ENCODE measurements at places on chromosomes 11 and 22. TPM values are rescaled to one million over a fixed set of nuclear protein-coding genes. Genes with fewer than 3 reads are reported as not detected.

The ALG12 gene
- polyA plus RNA-seq: 12.0 TPM

The P2RY2 gene
- polyA plus RNA-seq: not detected

The YPEL1 gene
- 29.8 TPM for polyA plus RNA-seq

The OTOG gene
- not detected for polyA plus RNA-seq

The CHRDL2 gene
- not detected for polyA plus RNA-seq

The FREY1 gene
- not detected for polyA plus RNA-seq

The SLC5A4 gene
- polyA plus RNA-seq: not detected

The MMP10 gene
- polyA plus RNA-seq: not detected

DNA sequence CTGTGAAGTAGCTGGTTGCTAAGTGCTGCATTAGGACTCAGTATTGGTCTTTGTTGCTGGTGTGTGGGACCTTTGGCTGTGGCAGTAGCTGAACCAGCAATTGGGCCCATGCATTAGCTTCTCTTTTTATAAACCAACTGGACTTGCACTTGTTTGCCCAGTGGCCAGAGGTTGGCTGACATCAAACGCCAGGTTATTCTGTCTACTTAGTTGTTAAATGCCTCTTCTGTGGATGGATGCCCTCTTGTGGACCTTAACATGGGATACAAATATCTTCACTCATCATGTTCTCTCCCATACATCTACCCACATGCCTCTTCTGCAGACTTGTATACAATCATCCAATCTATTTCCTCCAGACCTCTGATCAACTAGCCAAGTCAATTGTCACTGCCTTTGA, 26.4 kb upstream of the ARHGAP20 start:
- no peak overlapping the region for H3K4me3 ChIP-seq
- no peaks in the 10 kb centered on the region for H3K4me1 ChIP-seq
- no peak for DNase-seq
- peaks cover 11% of the 10 kb centered on the region for H3K27me3 ChIP-seq
- H3K27ac ChIP-seq: no peak overlapping the region

GRCh38 chr11:117005758-117006157, 92.5 kb downstream of the SIK3 start:
- no peak for DNase-seq
- no peaks in the 10 kb centered on the region for H3K27me3 ChIP-seq
- peak overlapping the region; percentile 68 for H3K27ac ChIP-seq
- H3K36me3 ChIP-seq: peaks cover 4% of the 10 kb centered on the region

- H3K4me1 ChIP-seq: no peaks in the 10 kb centered on the region
- no peaks in the 10 kb centered on the region for H3K27me3 ChIP-seq
- no peak for DNase-seq
- no peak overlapping the region for H3K27ac ChIP-seq
- H3K36me3 ChIP-seq: no peaks in the 10 kb centered on the region
Observed at GRCh38 chr11:100830274-100830673, 143.2 kb downstream of the ARHGAP42 start.

- H3K27ac ChIP-seq: no peak overlapping the region
- H3K4me3 ChIP-seq: no peak overlapping the region
- H3K27me3 ChIP-seq: peaks cover 23% of the 10 kb centered on the region
- H3K36me3 ChIP-seq: no peaks in the 10 kb centered on the region
- no peaks in the 10 kb centered on the region for H3K4me1 ChIP-seq
Observed at GRCh38 chr11:124405581-124405980, 6.8 kb upstream of the OR8B3 start.

- H3K4me1 ChIP-seq: no peaks in the 10 kb centered on the region
- H3K36me3 ChIP-seq: no peaks in the 10 kb centered on the region
- no peak for DNase-seq
Observed at GRCh38 chr11:84300092-84300491, 1013.9 kb upstream of the CCDC90B start.

DNA sequence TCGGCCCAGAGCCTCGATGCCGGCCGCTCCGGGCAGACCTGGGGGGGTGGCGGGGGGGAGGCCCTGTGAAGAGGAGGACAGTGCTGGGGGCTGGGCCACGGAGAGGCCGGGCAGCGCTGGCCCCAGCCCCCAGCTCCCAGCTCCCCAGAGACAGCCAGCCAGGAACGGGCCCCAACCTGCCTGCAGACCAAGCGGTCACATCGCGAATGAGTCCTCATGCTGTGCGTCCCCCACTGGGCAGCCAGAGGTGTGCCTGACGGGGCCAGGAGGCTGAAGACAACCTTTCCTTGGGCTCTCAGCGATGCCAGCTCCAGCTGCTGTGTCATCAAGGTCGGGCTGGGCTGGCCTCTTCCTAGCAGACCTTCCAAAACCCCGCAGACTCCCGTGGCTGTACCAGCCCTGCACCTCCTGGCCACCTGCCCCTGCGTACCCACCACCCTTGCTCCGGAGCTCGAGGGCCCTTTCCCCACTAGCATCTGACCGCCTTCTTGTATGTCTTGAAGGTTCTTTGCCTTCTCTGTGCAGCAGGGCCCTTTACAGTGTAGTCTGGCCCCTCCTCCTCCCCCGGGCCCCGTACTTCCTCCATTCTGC, 88.4 kb downstream of the CDKN1C start:
- H3K36me3 ChIP-seq: peaks cover 27% of the 10 kb centered on the region
- H3K4me3 ChIP-seq: no peak overlapping the region
- peaks cover 2% of the 10 kb centered on the region for H3K4me1 ChIP-seq
- H3K27ac ChIP-seq: no peak overlapping the region

- H3K27ac ChIP-seq: no peak overlapping the region
- H3K27me3 ChIP-seq: peaks cover 8% of the 10 kb centered on the region
- no peaks in the 10 kb centered on the region for H3K36me3 ChIP-seq
- peak; percentile 76 for DNase-seq
Observed at GRCh38 chr11:66328302-66329144, 7.7 kb downstream of the RIN1 start.

DNA sequence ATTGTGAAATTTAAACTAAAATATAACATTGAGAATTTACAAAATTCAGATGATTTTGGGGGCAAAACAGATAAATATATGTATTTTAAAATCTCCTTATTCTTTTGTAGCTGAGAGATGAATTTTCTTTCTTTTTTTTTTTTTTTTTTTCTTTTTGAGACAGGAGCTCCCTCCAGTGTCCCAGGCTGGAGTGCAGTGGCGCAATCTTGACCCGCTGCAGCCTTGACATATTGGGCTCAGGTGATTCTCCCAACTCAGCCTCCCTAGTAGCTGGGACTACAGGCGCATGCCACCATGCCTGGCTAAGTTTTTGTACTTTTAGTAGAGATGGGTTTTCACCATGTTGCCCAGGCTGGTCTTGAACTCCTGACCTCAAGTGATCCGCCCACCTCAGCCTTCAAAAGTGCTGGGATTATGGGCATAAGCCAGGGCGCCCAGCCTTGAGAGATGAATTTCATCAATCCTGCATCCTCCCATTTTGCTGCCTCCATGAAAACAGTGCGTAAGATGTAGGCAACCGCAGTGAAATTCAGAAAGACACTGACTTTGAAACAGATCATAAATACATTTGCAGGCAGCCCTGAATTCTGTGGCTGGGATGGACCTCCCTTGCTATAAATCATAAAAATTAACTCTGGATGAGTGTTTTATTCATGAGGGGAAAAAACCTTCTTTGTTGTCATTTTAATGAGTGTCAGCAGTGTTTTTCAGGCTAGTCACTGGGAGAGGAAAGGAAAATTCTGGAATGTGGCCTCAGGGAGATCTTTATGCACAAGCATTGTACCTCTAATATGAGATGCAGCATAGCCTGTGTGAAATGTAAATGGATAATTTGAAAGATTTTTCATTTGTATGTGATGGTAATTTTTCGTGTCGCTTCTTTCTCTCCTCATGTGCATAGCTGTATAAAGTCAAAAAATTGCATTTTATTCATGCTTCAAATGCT, 14.4 kb downstream of the ELMOD1 start:
- peaks cover 34% of the 10 kb centered on the region for H3K27me3 ChIP-seq
- H3K4me1 ChIP-seq: no peaks in the 10 kb centered on the region
- H3K27ac ChIP-seq: no peak overlapping the region
- no peaks in the 10 kb centered on the region for H3K36me3 ChIP-seq
- DNase-seq: no peak

GRCh38 chr11:97223647-97224046, 833.8 kb downstream of the JRKL start:
- no peak overlapping the region for H3K27ac ChIP-seq
- H3K27me3 ChIP-seq: no peaks in the 10 kb centered on the region
- H3K36me3 ChIP-seq: no peaks in the 10 kb centered on the region
- DNase-seq: no peak

- no peak overlapping the region for H3K4me3 ChIP-seq
- peak; percentile 0 for DNase-seq
- no peaks in the 10 kb centered on the region for H3K4me1 ChIP-seq
- no peak overlapping the region for H3K27ac ChIP-seq
Observed at GRCh38 chr11:93921695-93922468, 71.5 kb upstream of the VSTM5 start.

GRCh38 chr11:6417907-6418556, 862 bp downstream of the APBB1 start:
- no peak for DNase-seq
- H3K27ac ChIP-seq: no peak overlapping the region
- no peaks in the 10 kb centered on the region for H3K36me3 ChIP-seq

GRCh38 chr11:131033151-131033651, 116.9 kb upstream of the SNX19 start:
- no peaks in the 10 kb centered on the region for H3K36me3 ChIP-seq
- H3K4me3 ChIP-seq: no peak overlapping the region
- H3K4me1 ChIP-seq: no peaks in the 10 kb centered on the region
- DNase-seq: no peak
- H3K27me3 ChIP-seq: peaks cover 7% of the 10 kb centered on the region
- no peak overlapping the region for H3K27ac ChIP-seq

DNA sequence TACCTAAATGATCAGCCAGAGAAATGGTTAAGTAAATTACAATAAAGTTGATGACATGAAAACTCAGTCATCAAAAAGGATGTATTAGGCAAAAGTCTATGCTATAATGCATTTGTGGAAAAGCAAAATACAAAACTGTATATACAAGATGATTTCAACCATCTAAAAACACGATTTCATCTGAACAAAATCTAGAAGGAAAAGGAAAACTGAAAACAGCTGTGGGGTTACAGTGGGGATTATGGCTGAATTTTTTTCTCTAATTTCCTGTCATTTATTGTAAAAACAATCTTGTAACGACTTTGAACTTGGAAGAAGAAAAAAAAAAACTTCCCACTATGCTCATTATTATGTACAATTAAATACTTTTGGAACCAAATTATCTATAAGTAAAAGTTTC, 30.3 kb downstream of the CHEK2 start:
- DNase-seq: no peak
- no peak overlapping the region for H3K4me3 ChIP-seq
- H3K36me3 ChIP-seq: peaks cover 10% of the 10 kb centered on the region
- no peak overlapping the region for H3K27ac ChIP-seq

DNA sequence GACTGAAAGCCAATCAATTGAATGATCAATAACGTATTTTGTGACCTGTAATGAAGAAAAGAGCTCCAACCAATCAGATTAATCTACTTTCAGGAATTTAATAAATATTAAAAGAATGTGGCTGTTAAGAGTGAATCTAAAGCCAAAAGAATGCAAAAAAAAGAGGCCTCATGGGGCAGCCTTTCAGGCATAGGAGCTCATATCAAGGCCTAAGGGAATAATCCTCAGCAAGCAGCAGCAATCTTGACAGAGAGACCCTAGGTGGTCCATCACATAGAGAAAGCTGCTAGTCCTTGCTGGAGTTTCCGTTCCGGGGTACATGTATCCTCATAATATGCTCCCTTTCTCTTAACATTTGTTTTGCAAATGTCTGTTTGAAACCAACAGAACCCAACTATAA, 313.1 kb upstream of the PITPNB start:
- H3K27ac ChIP-seq: no peak overlapping the region
- H3K27me3 ChIP-seq: peaks cover 4% of the 10 kb centered on the region
- no peak overlapping the region for H3K4me3 ChIP-seq

DNA sequence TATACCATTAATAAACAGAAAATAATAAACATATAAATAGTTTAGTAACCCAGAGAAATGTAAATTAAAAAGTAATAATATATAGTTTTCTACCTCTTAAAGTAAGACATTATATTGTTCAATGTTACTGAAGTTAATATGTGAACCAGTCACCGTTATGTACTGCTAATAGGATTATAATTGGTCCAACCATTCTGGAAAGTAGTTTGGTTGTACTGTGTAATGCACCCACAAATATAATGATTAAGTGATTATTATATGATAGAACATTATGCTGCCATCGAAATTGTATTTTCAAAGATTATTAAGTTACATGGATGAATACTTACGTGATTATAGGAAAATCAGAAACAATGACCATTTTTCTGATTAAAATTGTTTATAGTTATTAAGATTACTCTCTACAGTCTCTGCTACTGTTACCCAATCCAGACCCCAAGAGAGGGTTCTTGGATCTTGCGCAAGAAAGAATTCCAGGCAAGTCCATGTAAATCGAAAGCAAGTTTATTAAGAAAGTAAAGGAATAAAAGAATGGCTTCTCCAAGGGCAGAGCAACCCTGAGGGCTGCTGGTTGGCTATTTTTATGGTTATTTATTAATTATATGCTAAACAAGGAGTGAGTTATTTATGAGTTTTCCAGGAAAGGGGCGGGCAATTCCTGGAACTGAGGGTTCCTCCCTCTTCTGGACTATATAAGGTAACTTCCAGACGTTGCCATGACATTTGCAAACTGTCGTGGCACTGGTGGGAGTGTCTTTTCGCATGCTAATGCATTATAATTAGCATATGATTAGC, 50.1 kb downstream of the ACER3 start:
- no peak for DNase-seq
- no peaks in the 10 kb centered on the region for H3K36me3 ChIP-seq
- no peaks in the 10 kb centered on the region for H3K4me1 ChIP-seq
- H3K27ac ChIP-seq: no peak overlapping the region

DNA sequence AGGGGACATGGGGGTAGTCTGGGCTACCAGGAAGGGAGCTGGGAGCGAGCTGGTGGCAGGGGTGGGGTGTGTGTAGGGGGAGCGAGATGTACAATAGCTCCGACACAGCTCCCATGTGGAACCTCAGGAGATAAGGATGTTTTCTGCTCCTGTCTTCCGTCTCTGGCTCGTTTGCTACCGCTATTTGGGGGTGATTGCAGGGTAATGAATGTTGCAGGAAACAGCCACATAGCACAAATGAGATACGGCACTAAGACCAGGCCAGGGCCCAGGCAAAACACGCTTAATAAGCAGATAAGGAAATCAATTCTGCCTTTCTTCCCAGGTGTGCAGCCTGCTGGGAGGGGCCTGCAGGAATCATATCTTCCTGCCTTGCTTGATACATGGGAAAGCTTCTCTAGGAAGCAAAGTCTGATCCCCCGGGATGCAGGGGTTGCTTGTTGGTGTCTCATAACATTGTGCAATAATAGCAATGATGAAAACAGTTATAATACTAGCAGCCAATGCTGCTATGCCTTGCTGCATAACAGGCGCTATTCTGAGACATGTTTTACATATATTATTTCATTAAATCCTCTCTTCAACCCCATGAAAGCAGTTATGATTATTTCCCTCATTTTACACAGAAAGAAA, 158.7 kb downstream of the ST3GAL4 start:
- H3K27ac ChIP-seq: no peak overlapping the region
- H3K27me3 ChIP-seq: peaks cover 28% of the 10 kb centered on the region
- no peaks in the 10 kb centered on the region for H3K4me1 ChIP-seq
- no peak for DNase-seq

DNA sequence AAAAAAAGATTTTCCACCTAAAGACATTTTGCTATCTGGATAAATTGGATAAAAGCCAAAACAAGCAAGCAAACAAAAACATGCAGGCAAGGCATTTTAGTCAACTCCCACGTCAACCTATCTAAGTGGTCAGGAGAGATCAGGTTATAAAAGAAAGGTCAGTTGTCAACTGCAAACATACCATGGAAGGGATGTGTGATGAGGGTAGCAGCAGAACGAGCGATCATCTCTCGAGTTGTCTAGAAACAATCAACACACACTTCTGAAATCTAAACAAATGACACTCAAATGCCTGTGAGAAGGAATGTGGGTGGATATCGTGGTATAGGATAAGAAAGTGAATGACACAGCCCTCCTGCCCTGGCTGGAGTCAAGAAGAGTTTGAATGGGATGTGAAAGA, 10.9 kb downstream of the MTCH2 start:
- H3K27ac ChIP-seq: no peak overlapping the region
- no peaks in the 10 kb centered on the region for H3K4me1 ChIP-seq
- no peak for DNase-seq
- H3K36me3 ChIP-seq: no peaks in the 10 kb centered on the region
- no peaks in the 10 kb centered on the region for H3K27me3 ChIP-seq
